ENCODE measurements at places on chromosomes 4 and X.

GRCh38 chr4:69497076-69497475 is 1.4 kb upstream of the UGT2B4 start:
- peak; percentile 50 for DNase-seq

- DNase-seq: no peak
Measured at GRCh38 chr4:120432301-120432860, 365.7 kb upstream of the MAD2L1 start.

- DNase-seq: no peak
Measured at GRCh38 chr4:8515316-8516060, 64.7 kb upstream of the GPR78 start.

DNA sequence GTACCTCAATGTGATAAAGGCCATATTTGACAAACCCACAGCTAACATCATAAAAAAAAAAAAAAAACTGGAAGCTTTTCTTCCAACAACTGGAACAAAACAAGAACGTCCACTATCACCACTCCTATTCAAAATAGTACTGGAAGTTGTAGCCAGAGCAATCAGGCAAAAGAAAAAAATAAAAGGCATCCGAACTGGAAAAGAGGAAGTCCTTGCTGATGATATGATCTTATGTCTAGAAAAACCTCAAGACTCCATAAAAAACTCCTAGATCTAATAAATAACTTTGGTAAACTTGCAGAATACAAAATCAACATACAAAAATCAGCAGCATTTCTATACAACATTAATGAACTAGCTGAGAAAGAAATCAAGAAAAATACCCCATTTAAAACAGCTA is 134.3 kb downstream of the TEX11 start:
- DNase-seq: no peak

DNA sequence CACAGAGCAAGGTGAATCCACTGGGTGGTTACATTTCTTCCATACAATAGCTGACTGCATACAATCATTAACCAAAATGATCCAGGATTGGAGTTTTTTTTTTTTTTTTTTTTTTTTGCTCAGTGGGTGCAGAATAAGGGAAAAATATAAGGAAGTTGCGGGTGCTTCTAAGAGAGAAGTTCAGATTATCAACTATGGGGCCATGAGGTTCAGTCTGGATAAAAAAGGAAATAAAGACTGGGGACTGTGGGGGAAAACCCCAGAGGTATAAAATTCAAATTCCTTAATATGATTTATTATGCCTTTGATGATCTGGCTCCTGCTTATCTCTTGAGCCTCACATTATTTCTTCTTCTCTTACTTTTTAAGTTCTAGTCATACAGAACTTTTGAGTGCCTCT is 5.9 kb upstream of the EIF1AX start:
- DNase-seq: no peak

GRCh38 chrX:106752101-106752678 is 25.7 kb downstream of the RNF128 start:
- DNase-seq: no peak

DNA sequence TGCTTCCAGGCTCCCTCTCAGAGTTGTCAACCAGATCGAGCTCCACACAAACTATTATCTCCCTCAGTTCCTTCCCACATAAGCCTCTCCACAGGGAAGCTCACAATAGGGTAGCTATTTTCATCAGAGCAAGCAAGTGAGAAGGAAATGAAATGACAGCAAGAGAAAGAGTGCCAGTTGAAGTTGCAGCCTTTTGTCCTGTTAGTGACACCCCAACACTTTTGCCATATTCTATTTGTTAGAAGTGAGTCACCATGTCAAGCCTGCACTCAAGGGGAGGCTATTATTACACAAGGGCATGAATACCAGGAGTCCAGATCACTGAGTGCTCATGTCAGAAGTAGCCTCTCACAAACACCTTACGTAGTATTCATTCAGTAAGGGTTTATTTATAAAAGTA is 266.3 kb upstream of the NOCT start:
- no peak for DNase-seq

Measured in retina (tissue), 1 donor.